ENCODE measurements at places on chromosomes 1 and 21.

DNA sequence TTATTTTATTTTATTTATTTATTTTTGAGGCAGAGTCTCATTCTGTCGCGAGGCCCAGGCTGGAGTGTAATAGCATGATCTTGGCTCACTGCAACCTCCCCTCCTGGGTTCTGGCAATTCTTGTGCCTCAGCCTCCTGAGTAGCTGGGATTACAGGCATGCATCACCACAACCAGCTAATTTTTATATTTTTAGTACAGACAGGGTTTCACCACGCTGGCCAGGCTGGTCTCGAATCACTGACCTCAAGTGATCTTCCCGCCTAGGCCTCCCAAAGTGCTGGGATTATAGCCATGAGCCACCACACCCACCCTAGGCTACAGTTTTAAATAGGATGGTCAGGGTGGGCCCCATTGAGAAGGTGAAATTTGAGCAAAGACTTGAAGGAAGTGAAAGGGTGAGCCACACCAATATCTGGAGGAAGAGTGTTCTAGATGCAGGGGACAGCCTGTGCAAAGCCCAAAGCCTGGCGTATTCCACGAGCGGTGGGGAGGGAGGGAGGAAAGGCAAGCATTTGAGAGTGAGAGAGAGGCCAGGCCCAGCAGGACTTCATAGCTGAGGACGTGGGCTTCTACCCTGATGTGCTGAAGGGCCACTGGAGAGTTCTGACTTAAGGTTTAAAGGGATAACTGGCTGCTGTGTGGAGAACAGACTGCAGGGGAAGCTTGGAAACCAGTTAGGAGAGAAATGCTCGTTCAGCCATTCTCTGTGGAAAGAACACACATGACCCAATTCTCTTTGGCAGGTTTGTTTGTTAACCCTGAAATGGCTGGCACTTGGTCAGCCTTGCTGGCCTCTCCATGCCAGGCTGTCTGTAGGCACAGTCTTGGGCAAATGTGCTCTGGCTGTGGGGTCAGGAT lies 62.6 kb upstream of the FAM20B start:
- DNase-seq, result no peak

- DNase-seq, result no peak
These were observed 23.8 kb downstream of the SCCPDH start for GRCh38 chr1:246748006-246748405.

- DNase-seq, result no peak
These were observed 55.5 kb downstream of the GABPA start for GRCh38 chr21:25790122-25790877.

DNA sequence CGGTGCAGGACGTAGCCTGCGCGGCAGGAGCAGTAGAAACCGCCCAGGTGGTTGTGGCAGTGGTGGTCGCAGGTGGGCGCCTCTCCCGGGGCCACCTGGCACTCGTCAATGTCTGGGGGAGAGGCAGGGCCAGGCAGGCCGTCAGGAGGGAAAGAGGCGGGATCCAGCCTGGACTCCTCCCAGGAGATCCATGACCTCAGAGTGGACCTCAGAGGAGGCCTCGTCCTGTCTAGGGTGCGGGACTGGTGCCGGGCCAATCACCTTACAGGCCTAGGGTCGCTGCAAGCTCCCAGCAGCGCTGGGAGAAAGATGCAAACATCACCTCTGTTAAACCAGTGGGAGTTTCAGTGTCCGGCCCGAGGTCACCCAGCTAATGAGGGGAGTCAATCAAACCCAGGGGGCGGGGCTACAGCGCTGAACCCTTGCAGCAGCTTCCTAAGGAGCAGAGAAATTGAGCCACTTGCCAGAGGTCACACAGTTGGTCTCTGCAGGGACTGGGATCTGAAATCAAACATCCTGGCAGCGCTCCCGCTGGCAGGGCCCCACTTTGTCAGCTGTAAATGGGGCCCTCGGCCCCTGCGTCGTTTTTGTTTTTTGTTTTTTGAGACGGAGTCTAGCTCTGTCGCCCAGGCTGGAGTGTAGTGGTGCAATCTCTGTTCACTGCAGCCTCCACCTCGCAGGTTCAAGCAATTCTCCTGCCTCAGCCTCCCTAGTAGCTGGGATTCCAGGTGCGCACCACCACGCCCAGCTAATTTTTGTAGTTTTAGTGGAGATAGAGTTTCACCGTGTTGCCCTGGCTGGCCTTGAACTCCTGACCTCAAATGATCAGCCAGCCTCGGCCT lies 1.4 kb downstream of the MASP2 start:
- no peak for DNase-seq

GRCh38 chr1:87146538-87146937 lies 182.1 kb upstream of the LMO4 start:
- DNase-seq, result no peak

DNA sequence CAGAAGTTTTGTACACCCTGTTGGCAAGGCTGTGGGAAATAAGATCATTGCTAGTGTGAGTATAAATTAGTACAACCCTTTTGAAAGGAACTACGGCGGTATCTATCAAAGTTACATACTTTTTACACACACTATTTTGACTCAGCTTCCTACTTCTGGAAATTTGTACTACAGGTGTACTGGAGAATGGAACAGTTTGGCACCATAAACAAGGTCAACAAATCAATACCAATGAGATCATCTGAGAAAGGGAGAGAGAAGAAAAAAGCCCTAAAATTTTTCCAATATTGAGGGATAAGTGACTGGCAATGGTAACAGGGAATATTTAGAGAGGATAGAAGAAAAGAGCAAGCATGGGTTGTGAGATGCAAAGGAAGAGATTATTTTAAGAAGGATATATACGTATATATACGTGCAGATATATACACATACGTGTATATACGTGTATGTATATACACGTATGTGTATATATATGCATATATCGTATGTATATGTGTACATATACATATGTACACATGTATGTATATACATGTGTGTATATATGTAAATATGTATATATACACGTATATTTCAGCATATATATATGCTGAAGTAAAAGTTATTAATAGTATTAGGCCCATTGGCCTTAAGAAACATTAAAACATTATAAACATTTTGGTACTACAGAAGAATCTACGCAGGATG lies 27.6 kb downstream of the KLHL20 start:
- no peak for DNase-seq

DNA sequence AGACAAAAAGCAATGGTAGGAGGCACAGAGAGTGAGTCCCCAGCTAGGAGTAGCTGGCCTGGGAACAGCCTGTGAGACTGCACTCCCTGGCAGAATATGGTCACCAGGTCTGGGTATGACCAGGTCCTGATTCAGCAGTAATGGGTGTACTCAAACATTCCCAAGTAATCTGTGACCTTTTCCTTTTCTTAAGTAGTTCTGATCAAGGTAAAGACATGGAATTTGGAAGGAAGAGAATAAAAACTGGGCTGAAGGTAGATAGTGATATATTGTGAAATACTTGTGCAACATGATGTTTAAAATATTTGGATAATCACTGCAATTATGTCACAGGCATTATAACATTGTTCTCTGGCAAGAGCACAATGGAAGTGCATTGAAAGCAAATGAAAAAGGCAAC lies 147.2 kb upstream of the DPYD start:
- no peak for DNase-seq

- DNase-seq, result no peak
These were observed 26.5 kb downstream of the GPR137B start for GRCh38 chr1:236168716-236169429.

- DNase-seq, result no peak
These were observed 3.1 kb upstream of the HMGCS2 start for GRCh38 chr1:119771770-119772169.

GRCh38 chr1:33390542-33390941 lies 40.4 kb downstream of the PHC2 start:
- DNase-seq, result no peak

Measured in stimulated activated CD4-positive, alpha-beta T cell treated with anti-CD3 and anti-CD28 coated beads, Interleukin-15, amount 100 ng/mL, for 48 hours (primary cell).